HT-29 (cell line): ENCODE measurements at places on chromosomes 13 and 19. TPM values are rescaled to one million over a fixed set of nuclear protein-coding genes. Genes with fewer than 3 reads are reported as not detected.

AMH gene
- total RNA-seq = 17.3 and 19.9 TPM in 2 replicates

CSNK1A1L gene
- not detected in 2 replicates for total RNA-seq

DNA sequence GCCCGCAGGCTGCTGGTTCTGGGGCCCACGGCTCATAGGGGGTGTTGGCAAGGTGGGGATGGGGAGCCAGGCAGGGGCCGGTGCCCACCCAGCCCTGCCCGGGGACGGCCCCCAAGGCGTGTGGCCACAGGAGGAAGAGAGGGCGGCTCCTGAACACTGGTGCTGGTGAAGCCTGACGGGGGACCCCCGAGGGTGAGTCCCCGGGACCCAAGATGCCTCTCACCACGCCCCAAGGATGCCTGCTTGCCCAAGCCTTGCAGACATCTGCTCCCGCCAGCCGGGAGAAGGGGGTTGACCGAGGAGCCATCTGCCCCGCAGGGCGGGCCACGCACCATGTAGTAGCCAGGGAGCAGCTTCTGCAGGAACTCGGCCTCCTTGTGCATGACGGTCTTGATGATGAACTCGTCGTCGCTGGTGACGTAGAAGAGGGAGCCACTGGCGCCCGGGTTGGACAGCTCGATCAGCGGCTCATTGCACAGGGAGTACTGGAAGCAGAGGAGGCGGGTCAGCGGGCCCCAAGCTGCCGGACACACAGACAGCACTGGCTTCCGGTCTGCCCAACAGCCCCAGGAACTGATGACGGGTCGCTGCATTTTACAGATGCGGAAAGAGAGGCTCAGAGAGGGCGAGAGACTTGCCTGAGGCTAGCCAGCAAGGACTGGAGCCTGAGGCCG lies 29.6 kb upstream of the CACTIN start:
- peak; percentile 83 for DNase-seq

DNA sequence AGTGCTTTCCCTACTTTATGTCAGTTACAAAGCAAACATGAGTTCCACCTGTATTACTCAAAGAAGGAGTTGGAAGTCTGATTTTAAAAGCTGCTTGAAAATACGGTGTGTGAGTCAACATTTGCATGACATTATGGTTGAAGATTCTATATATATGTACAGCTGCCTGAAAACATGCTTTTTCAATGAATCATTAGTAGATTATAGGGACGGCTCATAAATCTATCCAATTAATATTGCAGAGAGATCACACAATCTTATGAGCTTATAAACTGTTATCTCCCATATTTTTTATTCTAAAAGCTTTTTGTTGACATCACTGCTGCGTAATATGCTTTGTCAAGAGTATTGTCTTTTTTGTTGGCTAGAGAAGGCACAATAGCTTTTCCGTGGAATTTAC lies 873.8 kb downstream of the SLITRK6 start:
- DNase-seq = peak; percentile 50

GRCh38 chr13:86937316-86937715 lies 733.9 kb upstream of the SLITRK5 start:
- no peak for DNase-seq

- no peak for DNase-seq
Observed at GRCh38 chr19:54345938-54346386, 7.0 kb upstream of the LILRA4 start.

ZNF558 gene
- total RNA-seq = 9.4 and 14.8 TPM in 2 replicates

PSG3 gene
- not detected in 2 replicates for total RNA-seq

GRCh38 chr19:35347171-35347929 lies at the start of gene FFAR1:
Gene FFAR1, plus strand, starts transcription at chr19:35347902. Its CDS starts 3,650 bp downstream, at chr19:35351552.
- no peak for DNase-seq

GRCh38 chr19:15680478-15681322 lies 7.8 kb downstream of the CYP4F12 start:
- no peak for DNase-seq

DNA sequence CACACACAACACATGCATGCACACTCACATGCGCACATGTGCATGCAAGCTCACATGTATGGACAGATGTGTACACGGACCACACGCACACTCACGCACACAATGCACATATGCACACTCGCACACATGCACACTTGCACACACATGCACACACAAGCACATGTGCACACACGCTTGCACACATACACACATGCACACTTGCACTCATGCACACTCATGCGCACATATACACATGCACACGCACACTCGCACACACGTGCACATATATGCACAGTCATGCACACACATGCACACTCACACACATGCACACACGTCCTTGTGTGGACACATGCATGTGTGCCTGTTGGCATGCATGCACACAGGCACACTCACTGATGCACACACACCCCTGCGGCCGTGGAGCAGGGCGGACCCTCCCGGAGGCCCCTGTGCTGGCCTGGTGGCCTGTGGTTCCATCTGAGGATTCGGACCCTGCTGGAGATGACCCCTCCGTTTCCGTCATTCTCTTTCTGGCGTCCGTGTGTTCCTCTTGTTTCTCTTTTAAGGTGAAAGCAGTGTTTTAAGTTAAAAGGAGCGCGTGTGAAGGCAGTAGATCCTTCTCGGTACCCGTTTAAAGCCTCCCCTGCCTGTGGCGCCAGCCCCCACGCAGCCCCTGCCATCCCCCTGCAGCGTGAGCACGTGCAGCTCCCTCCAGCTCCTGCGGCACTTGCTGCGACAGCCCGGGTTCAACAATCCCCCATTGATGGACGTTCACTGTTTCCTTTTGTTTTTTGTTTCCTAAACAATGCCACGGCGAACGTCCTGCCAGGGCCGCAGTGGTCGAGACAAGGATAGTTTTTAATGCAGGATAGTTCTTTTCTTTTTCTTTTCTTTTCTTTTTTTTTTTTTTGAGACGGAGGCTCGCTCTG lies 5.6 kb downstream of the NDUFS7 start:
- no peak for DNase-seq

KBTBD6 gene
- 5.6 and 5.8 TPM in 2 replicates for total RNA-seq

LIPE gene
- total RNA-seq = 88.7 and 91.3 TPM in 2 replicates
